Muscle of leg (tissue), 16 donors: ENCODE measurements at places on chromosomes 12 and 14. TPM values are rescaled to one million over a fixed set of nuclear protein-coding genes. Genes with fewer than 3 reads are reported as not detected.

Gene NEUROD4
- polyA plus RNA-seq, result not detected

Gene OTUB2
- polyA plus RNA-seq, result 0.76 TPM

Gene BHLHE41
- 2.6 TPM for polyA plus RNA-seq

Gene C12orf50
- 0.37 TPM for polyA plus RNA-seq
